ENCODE measurements at places on chromosomes 7 and 10.

GRCh38 chr7:55299273-55299967, 65.7 kb upstream of the LANCL2 start:
- DNase-seq: no peak

- no peak for DNase-seq
Observed at GRCh38 chr10:1203704-1204103, 147.5 kb downstream of the WDR37 start.

- DNase-seq: no peak
Observed at GRCh38 chr10:77106676-77107075, 530.9 kb downstream of the KCNMA1 start.

GRCh38 chr10:69939061-69939460, 113.6 kb upstream of the MACROH2A2 start:
- DNase-seq: no peak

DNA sequence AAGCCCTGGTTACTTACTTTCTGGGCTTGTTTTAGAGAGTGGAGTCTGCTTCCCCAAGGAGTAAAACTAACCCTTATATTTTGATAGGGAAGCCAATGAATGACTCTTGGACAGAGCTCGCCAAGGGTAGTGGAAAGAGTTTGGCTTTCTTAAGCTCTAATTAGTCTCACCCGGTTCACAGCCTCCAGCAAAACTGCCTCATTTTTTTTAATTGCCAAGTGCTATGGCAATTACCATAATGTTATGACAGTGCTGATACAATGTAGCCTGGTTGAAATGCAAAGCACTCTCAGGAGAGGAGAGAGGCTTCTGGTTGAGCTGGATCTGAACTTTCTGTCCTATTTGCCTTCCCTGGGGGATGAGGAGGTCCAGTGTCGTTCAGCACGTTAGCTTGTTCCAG, 376.1 kb upstream of the CHRM2 start:
- DNase-seq: no peak

- no peak for DNase-seq
Observed at GRCh38 chr10:71494980-71495381, 98.3 kb downstream of the CDH23 start.

- DNase-seq: no peak
Observed at GRCh38 chr10:102313221-102313896, 68.0 kb downstream of the GBF1 start.

- no peak for DNase-seq
Observed at GRCh38 chr10:43965033-43965917, 316.6 kb upstream of the ZNF32 start.

DNA sequence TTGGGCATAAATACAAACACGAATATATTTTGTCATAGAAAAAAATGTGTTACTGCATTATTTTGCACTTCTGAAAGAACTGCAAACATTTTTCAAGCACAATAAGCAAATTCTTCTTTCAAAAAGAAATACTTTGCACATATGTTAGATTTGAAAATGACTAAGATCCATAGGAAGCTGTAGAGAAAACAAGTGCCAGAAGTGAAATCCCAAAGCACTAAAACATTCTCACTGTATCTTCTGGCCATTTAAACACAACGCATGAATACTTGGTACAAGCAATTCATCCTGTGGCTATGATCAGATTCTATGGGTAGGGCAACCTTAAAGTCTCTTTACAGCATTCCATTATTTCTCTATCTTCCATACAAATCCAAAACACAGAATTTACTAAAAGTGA, 225.4 kb upstream of the IMMP2L start:
- no peak for DNase-seq

- no peak for DNase-seq
Observed at GRCh38 chr7:102103027-102103372, 183.7 kb upstream of the SH2B2 start.

DNA sequence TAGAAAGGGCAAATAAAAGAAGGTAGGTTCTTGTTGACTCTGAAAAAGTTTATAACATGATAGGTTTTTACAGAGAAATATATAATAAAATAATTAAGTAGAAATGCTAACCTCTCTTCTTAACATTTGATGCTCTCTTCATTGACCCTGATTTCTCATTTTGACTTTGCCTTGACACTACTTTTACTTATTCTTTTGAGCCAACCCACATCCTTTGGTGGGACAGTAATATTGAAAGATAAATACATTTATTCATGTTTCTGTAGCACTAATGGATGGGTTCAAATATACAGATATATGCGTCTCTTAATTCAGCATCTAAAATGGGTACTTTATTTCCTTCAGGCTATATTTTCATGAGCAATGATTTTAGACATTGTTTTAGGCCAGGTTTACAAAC, 34.4 kb downstream of the DDC start:
- DNase-seq: no peak

DNA sequence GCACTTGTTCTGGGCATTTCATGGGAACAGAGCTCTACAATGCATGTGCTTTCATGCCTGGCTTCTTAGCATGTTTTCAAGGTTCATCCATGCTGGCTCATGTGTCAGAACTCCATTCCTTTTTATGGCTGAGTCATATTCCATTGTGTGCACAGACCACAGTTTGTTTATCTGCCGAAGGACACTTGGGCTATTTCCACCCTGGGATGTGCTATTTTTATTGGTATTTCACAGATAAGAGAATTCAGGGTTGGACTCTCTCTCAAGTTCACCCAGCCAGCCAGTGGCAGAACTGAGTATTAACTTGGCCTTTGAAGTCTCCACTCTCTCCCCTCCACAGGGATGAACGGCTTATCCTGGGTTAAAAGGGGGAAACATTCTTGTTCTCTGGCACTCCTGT, 190.7 kb upstream of the GPR26 start:
- no peak for DNase-seq

Data from ACHN (cell line).